ENCODE measurements at places on chromosomes 16 and 17. TPM values are rescaled to one million over a fixed set of nuclear protein-coding genes. Genes with fewer than 3 reads are reported as not detected.

The CD7 gene
- not detected for total RNA-seq

The SMIM36 gene
- not detected for total RNA-seq

The CDYL2 gene
- 2.0 TPM for total RNA-seq

The MMP25 gene
- not detected for total RNA-seq

The IRF8 gene
- not detected for total RNA-seq

The GP1BA gene
- total RNA-seq = not detected

The HOXB1 gene
- not detected for total RNA-seq

The MEOX1 gene
- 0.16 TPM for total RNA-seq

The DOC2B gene
- total RNA-seq = under 0.01 TPM

Data from bronchial smooth muscle cell (primary cell).